ENCODE measurements at places on chromosomes 4 and X. TPM values are rescaled to one million over a fixed set of nuclear protein-coding genes. Genes with fewer than 3 reads are reported as not detected.

- DNase-seq: no peak
- no peaks in the 10 kb centered on the region for H3K27me3 ChIP-seq
- H3K27ac ChIP-seq: no peak overlapping the region
- no peak overlapping the region for H3K4me3 ChIP-seq
- no peaks in the 10 kb centered on the region for H3K4me1 ChIP-seq
- no peaks in the 10 kb centered on the region for H3K36me3 ChIP-seq
Measured at GRCh38 chr4:92334716-92335350, 31.1 kb downstream of the GRID2 start.

Gene VSIG4
- 0.23 TPM for total RNA-seq

DNA sequence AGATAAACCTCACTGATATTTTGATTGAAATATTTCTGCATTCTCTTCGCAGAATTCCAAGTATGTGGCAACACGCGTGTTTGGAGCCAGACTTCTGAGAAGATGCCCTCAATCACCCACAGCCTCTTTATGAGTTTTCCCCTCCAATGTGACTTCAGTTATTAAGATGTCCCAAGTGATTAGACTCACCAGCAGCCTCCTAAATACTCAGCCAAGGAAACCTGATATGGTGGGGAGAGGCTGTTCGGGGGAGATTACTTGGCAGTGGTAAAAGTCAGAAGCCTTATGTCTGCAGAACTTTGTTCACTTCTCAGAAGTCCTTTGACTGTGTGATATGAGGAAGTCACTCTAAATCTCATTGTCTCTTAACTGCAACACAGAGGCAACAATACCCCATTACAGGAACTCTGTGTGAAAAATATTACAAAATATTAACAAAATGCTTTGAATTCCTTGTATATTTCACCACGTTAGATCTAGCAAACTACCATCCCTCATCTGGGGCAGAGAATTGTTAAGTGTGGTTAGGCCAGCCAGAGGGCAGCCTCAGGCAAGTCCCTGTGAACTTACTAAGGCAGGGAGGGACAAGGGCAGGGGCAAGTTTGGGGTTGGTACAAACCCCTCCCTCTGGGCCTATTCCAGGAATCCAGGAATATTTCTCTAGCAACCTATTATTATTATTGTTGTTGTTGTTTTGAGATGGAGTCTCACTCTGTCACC is 151.4 kb upstream of the USP9X start:
- DNase-seq: no peak
- peak overlapping the region; percentile 67 for H3K4me3 ChIP-seq
- no peaks in the 10 kb centered on the region for H3K27me3 ChIP-seq

DNA sequence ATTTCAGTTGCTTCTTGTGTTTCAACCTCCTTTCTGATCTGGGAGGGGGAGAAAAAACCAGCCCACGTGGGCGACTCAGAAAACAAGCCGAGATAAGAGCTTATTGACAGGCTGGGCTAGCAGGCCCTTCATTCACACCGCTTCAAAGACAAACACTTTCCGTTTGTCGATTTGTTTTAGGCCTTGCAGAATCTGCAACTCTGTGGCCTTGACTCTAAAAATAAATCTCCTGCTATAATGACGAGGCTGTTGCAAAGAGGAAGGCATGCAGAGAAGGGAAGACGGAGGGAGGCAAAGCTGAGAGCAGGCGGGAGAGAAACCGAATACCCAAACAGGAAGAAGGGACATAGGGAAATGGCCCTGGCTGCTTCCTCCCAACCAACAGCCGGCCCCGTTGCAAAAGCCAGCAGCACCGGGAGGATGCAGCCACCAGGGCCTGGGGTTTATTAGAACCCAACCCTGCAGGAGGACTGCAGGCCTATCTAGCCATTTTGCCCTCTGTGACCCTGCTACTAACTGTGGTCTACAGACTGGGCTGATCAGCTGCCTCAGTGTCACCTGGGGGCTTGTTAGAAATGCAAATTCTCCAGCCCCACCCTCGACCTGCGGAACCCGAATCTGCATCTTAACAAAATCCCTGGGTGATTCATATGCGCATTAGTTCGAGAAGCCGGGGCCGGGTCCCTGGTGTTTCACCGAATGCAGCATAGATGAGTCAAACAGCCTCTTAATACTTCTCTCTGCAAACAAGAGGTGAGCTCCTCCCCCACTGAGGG is 325.5 kb downstream of the BCOR start:
- H3K36me3 ChIP-seq: no peaks in the 10 kb centered on the region
- H3K4me3 ChIP-seq: peak overlapping the region; percentile 56
- peak overlapping the region; percentile 91 for H3K27ac ChIP-seq
- peak; percentile 89 for DNase-seq
- no peaks in the 10 kb centered on the region for H3K27me3 ChIP-seq

Gene AMTN
- total RNA-seq: not detected

DNA sequence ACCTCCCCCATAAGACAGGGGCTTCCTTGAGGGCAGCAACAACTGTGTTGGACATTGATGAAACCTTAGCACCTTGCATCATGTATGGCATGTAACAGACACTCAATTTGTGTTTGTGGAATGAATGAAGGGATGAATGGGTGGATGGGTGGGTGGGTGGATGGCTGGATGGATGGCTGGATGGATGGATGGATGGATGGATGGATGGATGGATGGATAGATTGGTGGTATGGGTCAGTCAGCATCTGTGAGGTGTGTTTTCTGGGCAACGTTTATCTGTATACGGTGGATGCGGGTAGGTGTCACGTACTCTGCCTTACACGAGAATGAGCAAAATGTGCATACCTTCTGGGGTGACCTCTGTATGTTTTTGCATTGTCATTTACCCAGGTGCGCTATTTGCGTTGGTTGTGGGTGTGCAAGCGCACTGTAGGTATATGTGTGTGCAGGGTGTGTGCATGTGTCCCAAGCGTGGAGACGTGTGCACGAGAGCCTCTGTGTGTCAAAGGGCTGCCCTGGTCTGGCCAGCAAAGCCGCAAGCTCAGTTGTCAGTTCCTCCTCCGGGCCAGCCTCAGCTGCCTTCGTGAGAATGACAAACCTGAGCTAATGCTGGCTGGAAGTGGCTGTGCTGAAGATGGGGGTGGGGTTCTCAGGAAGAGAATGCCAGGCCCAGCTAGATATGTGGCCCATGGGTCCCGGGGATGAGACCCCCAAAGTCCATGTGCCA is 26.5 kb downstream of the ELF4 start:
- H3K27me3 ChIP-seq: no peaks in the 10 kb centered on the region
- H3K4me1 ChIP-seq: peaks cover 75% of the 10 kb centered on the region
- peak; percentile 30 for DNase-seq
- H3K4me3 ChIP-seq: peak overlapping the region; percentile 63
- peaks cover 7% of the 10 kb centered on the region for H3K36me3 ChIP-seq
- H3K27ac ChIP-seq: peak overlapping the region; percentile 91

- no peak overlapping the region for H3K4me3 ChIP-seq
- H3K27ac ChIP-seq: no peak overlapping the region
- H3K4me1 ChIP-seq: no peaks in the 10 kb centered on the region
- no peaks in the 10 kb centered on the region for H3K36me3 ChIP-seq
Measured at GRCh38 chr4:76856243-76857073, 41.5 kb downstream of the SOWAHB start.

DNA sequence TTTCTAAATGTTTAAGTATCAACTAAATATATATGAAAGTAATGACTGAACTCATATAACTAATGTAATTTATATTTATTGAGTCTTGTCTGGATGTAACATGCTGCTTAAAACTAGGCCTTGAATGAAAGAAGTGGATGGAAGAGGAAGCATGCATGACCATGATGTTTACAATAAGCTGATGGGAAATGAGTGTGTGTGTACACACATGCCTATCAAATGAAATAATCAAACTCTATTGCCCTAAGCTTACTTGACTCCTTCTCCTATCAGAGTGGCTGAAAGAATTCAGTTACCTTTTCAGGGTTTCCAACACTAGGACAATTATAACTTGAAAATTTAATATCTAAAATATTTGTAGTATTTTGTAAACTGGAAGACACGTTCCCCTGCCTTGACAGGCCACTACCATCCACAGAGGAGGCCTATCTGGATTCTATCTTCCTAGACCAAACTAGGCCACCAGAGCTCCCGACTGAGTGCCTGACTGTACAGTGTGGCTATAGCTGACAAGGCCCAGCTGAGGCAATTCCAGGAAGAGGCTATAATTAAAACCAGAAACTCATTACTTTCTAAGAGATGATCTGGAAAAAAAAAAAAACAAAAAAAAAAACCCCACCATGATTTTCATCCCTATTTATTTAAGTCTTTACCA is 7.6 kb downstream of the ARSJ start:
- no peaks in the 10 kb centered on the region for H3K4me1 ChIP-seq
- H3K27me3 ChIP-seq: peaks cover 10% of the 10 kb centered on the region
- no peak overlapping the region for H3K4me3 ChIP-seq
- H3K36me3 ChIP-seq: no peaks in the 10 kb centered on the region
- no peak for DNase-seq
- H3K27ac ChIP-seq: no peak overlapping the region

Gene RP2
- 5.5 TPM for total RNA-seq

Gene ARX
- total RNA-seq: not detected

- no peak overlapping the region for H3K27ac ChIP-seq
- H3K4me1 ChIP-seq: no peaks in the 10 kb centered on the region
- no peaks in the 10 kb centered on the region for H3K27me3 ChIP-seq
- no peak overlapping the region for H3K4me3 ChIP-seq
- no peaks in the 10 kb centered on the region for H3K36me3 ChIP-seq
Measured at GRCh38 chr4:132493476-132493875, 655.6 kb upstream of the PCDH10 start.

- H3K4me1 ChIP-seq: no peaks in the 10 kb centered on the region
- no peak overlapping the region for H3K4me3 ChIP-seq
- no peak for DNase-seq
- H3K36me3 ChIP-seq: no peaks in the 10 kb centered on the region
- no peaks in the 10 kb centered on the region for H3K27me3 ChIP-seq
Measured at GRCh38 chrX:151515237-151515636, 48.2 kb upstream of the PASD1 start.

Gene SLITRK4
- total RNA-seq: not detected

Gene TNIP3
- 2.4 TPM for total RNA-seq

DNA sequence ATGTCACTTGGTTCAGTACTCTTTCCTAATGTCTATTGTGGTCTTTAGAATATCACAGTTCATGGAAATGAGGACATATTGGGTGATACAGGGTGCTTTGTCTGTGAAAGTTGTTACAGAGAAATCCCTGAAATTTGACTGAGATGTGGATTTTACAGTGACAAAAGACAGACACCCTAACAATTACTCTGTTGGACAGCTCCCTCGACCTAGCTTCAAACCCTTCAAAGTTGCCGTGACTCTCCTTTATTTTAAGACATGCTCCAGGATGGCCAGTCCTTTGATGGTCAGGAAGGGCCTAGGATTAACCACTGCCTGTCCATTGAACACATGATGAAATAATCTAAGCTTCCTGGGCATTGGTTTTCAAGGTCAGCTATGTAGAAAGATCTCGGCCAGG is 4.0 kb downstream of the DCX start:
- DNase-seq: no peak
- no peak overlapping the region for H3K4me3 ChIP-seq
- no peak overlapping the region for H3K27ac ChIP-seq
- H3K36me3 ChIP-seq: no peaks in the 10 kb centered on the region

Gene CCSER1
- not detected for total RNA-seq

Gene ELOVL6
- total RNA-seq: 7.7 TPM

Measured in activated CD8-positive, alpha-beta T cell treated with anti-CD3 and anti-CD28 coated beads for 36 hours (primary cell).